ENCODE measurements at places on chromosomes 16 and 17. TPM values are rescaled to one million over a fixed set of nuclear protein-coding genes. Genes with fewer than 3 reads are reported as not detected.

The RAB34 gene
- polyA plus RNA-seq = 307 TPM

The MT1G gene
- polyA plus RNA-seq = 2.4 TPM

The GAS2L2 gene
- polyA plus RNA-seq = not detected

The MYO15A gene
- 1.0 TPM for polyA plus RNA-seq

The NBR1 gene
- polyA plus RNA-seq = 130 TPM

The ABCA6 gene
- 0.22 TPM for polyA plus RNA-seq

- no peak for DNase-seq
Measured at GRCh38 chr17:2063261-2064146, 8.6 kb downstream of the HIC1 start.

DNA sequence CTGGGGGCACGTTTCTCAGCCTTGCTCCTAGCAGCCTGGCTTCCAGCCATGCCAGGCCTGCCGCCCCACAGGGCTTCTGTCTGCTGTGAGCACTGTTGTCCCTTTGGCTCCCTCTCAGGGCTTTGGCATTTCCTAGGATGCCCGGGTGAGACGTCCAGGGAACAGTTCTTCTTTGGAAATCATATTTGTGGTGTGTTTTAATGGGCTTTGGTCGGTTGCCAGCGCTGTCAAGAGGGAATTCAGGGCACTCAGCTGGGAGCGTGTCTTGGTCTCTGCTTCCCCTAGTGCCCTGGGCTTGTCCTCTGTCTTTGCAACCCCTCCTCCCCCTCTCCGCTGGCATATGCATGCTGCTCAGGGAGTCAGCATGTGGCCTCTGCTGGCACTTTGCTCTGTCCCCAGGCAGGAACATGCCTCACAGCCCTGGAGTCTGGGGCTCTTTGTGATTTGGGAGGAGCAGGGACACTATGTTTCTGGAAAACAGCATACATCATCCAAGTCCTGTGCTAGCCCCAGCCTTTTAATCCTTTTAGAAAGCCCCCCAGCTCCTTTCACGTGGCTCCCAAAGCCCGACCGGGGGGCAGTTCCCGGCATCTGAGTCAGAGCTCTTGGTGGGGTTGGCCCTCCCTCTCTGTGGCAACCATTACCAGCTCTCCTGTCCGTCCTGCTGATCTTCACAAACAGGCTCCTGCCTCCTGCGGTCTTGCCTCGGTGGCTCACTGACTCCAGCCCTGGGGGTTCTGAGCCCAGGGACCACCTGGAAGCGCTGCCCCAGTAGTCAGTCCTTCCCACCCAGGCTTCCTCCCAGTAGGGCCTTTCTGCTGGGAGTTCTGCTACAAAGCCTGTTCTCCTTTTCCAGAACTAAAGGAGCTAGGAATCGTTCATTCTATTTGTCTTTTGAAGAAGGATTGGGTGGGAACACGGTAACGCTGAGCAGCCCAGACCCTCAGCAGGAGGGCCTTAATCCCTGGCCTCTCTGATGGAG is 26.7 kb downstream of the SAP30BP start:
- DNase-seq = peak; percentile 93

- no peak for DNase-seq
Measured at GRCh38 chr17:77376795-77377709, 236.3 kb downstream of the SEC14L1 start.

GRCh38 chr16:57028086-57028485 is 38.7 kb downstream of the NLRC5 start:
- DNase-seq = no peak

DNA sequence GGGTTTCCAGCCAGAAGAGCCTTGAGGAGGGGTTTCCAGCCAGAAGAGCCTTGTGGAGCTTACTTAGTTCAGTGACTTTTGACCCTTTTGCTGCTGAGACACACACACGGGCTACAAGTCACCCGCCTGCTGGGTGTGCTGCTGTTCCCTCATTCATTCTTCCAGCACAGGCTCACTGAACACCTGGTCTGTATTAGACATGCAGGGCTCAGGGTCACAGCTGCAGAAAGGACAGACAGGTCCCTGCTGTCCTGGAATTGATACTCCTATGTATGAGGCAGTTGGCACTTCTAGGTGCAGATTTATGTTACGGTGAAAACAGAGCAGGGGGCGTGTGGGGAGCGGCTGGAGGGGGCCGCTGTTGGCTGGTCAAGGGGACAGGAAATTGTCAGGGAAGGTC is 6.8 kb downstream of the CACNG4 start:
- DNase-seq = no peak

DNA sequence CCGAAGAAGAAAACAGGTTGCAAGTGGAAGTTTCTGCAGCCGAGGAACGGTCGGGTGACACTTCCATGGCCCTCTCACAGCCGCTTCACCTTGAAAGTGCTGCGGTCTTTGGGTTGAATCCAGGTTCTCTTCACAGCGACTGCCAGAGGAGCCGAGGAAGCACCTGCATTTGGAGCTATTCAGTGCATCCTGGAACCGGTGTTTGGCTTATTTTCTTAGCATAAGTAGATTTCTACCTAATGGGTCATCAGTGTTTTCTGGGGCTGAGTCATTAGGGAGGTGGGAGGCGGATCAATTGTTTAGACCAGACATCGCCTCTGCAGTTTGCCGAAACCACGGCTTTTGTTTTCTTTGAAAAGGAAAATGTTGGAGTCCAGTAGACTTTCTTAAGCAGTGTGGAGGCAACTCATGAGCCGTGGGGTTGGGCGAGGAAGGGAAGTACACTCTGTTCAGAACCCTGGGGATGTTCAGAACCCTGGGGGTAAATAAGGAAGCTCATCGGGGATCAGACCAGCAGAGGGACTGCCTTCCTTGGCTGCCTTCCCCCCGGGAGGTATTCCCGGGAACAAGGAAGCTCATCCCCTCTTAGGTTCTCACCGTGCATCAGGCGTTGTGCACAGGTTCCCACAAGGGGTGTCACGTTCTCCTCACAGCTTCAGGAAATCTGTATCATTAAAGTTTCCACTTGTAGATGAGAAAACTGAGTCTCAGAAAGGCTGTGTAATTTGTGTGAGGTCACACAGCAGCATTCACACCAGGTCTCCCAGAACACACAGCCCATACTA is 361.5 kb downstream of the SNX29 start:
- no peak for DNase-seq

GRCh38 chr16:89723279-89724250 is 2.2 kb downstream of the ZNF276 start:
- DNase-seq = no peak

- DNase-seq = no peak
Measured at GRCh38 chr17:51103451-51103850, 17.2 kb downstream of the SPAG9 start.

- no peak for DNase-seq
Measured at GRCh38 chr16:88295671-88296436, 86.9 kb upstream of the ZNF469 start.

GRCh38 chr17:81027038-81027437 is 7.9 kb upstream of the BAIAP2 start:
- no peak for DNase-seq

- no peak for DNase-seq
Measured at GRCh38 chr16:89111263-89111662, 17.6 kb downstream of the ACSF3 start.

GRCh38 chr17:15457723-15458094 is 9.7 kb downstream of the CDRT4 start:
- DNase-seq = no peak

DNA sequence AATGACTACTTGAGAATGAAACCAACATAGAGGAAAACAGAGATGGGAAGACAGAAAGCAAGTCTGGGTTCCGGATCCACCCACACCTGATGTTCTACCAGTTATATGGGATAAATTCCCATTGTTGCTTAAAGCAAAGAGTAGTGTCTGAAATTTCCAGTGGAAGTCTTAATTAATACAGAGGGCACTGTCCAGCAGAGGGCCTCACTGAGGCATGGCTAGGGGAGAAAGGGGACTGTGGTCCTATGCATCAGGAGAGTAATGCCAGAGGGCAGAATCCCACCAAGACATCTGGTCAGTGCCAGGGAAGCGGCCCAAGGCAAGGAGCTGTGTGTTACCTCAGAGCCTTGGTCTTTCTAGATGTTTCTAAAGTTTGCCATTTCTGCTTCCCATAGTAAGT is 7.5 kb upstream of the UMOD start:
- no peak for DNase-seq

- DNase-seq = no peak
Measured at GRCh38 chr17:50129728-50130558, at the start of gene SAMD14. Gene SAMD14 (minus strand): TSS chr17:50130160. CDS start chr17:50124959, 5,201 bp downstream.

- DNase-seq = no peak
Measured at GRCh38 chr17:31532081-31532480, 140.6 kb downstream of the RAB11FIP4 start.

- no peak for DNase-seq
Measured at GRCh38 chr16:35561346-35561745, 2101.9 kb downstream of the TP53TG3F start.

- DNase-seq = no peak
Measured at GRCh38 chr16:68445458-68445857, 2.9 kb downstream of the SMPD3 start.

DNA sequence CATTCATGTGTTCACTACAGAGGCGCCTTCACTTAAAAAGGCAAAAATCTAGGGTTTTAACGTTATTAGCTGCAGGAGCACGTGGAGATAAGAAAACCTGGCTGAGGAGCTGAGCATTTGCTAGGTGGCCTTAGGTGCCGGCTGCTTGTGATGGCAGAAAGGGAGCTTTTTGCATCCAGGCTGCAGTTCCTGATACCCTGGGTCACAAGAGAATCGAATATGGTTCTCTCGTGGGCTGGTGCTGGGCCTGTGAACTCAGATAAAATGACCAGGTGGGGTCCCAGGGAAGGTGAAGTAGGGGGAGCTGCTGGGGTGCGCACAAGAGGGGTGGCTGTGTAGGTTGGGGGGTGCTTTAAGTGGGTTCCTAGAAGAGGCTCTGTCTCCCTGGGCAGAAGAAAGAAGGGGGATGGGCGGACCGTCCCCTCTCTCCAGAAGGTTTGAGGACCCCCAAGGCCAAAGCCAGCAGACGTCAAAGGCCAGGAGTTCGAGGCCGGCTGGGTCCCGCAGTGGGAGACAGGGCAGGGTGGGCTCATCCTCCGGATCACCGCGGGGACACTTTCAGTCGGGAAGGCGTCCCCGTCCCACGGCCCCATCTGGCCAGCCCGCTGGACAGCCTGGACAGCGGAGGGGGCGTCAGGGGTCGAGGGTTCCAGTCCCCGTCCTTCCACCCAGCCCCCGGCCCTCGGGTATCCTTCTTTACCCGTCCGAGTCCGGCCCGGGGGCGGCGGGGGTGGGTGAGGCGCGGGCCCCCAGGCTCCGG is 740 bp upstream of the CMIP start:
- no peak for DNase-seq

- DNase-seq = no peak
Measured at GRCh38 chr16:72313903-72314302, 141.9 kb upstream of the PMFBP1 start.

GRCh38 chr16:56657555-56658326 is at the start of gene MT1F:
Gene MT1F (plus strand): TSS chr16:56657959. CDS start chr16:56658059, 100 bp downstream.
- DNase-seq = no peak

- no peak for DNase-seq
Measured at GRCh38 chr17:27403480-27404005, 52.7 kb upstream of the KSR1 start.

GRCh38 chr16:67936124-67936879 is at the start of gene PSMB10:
Gene PSMB10 (minus strand): TSS chr16:67936850. CDS start chr16:67936749, 101 bp downstream.
- no peak for DNase-seq

DNA sequence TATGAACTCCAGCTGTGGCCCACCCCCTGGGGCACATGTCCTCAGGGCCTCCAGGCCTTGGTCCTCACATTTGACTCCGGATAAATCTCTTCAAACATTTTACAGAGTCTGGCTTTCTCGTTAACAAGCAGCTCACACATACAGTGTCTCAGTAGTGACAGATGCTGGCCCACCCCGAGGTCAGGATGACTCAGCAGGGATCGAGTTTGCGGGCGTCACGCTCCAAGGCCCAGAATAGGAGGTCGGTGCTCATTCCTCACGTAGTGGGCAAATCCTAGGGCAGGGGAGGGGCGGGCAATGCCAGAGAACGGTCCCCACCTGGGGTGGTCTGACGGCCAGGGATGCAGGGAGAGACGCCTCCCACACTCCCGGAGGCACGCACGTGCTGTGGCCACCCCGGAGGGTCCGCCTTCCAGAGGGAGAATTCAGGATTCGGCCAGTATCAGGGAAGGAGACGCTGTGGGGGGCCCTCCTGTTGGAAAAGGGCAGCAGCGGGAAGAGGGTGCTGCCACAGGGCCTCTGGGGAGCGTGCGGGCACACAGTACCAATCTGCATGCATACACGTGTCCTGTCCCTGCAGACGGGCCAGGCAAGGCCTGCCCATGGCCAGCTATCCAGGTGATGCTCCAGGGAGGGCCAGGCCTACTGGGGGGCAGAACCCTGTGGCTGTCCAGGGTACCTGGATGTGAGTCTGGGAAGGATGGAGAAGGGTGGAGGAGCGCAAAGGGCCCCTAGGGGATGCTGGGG is 8.6 kb downstream of the SLC7A5 start:
- peak; percentile 37 for DNase-seq

- no peak for DNase-seq
Measured at GRCh38 chr16:22388101-22388644, 13.8 kb upstream of the CDR2 start.

Measured in BJ (cell line).